Panc1 (cell line): ENCODE measurements at places on chromosomes 1 and 21. TPM values are rescaled to one million over a fixed set of nuclear protein-coding genes. Genes with fewer than 3 reads are reported as not detected.

DIRAS3 gene
- total RNA-seq: not detected

DNA sequence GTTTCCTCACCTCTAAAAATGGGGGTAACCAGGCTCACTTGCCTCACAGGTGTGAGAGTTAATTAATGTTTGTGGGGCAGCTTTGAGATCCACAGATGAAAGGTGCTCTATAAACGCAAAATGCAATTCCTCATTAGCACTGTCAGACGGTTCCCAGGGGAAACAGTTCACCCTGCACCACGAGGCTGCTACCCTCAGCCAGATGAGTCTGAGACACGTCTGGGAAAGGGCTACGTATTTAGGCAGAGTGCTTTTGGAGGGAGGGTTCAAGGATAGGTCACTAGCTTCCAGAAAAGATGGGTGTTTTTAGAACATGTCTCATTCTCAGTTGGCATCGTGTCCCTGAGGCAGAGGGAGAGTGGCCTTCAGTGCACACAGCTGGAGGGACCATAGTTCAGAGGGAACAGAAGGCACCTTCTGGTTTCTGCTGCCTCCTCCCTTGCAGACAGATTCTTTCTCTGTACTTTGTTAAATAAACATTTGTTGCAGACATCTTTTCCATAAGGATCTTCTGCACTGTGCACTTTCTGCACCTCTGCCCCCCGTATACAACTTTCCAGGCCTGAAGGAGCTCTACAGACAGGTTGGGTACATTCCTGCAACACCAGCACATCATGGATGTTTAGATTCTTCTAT lies 139.9 kb downstream of the CLIC6 start:
- H3K27ac ChIP-seq: no peak overlapping the region
- H3K4me3 ChIP-seq: no peak overlapping the region
- DNase-seq: no peak
- no peaks in the 10 kb centered on the region for H3K27me3 ChIP-seq
- no peaks in the 10 kb centered on the region for H3K36me3 ChIP-seq
- H3K4me1 ChIP-seq: peaks cover 7% of the 10 kb centered on the region; the same call in 1 of the 2 replicates

DNA sequence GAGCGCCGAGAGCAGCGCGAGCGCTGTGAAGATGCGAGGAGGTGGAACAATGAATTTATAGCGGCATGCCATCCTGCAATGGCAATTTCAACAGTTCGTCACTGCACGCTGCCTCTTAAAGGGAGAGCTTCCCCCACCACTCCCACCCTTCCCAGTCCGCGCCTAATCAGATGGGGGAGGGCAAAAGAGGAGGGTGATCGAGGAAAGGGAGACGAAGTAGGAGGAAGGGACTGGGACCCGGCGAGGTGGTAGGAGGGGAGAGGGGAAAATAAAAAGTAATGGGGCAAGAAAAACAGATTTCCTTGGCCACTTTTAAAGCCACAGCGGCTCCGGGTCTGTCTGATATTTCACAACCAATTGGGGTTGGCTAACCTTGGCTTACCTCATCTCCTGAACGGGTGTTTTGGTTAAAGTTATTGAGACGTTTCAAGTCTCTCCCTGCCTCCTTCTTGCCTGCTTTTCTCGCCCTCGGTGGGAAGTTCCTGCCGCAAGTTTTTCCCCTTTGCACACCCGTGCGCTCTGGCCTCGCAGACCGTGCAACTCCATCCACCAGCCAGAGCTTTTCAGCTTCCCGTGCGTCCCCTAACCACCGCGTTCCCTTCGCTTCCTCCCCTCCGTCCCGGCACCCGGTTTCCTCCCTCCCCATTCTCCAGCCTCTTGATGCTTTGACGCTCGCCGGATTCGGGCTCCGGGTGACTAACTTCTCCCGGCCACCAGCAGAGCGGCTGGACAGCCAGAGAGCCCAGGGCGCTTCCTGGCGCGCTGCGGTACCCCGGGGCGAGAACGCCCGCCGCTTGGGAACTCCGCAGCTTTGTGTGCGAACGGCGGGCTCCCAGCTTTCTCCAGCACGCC lies at the start of gene ADAMTS5:
Gene ADAMTS5 (minus strand): TSS at position 27 of the 852 bp plus-strand sequence. CDS start 697 bp downstream, outside the sequence.
- no peaks in the 10 kb centered on the region; the same call in 1 of the 2 replicates for H3K27me3 ChIP-seq
- H3K4me3 ChIP-seq: peak within 1 kb of the TSS; percentile 39
- no peak for DNase-seq
- no peaks in the 10 kb centered on the region; the same call in 1 of the 2 replicates for H3K36me3 ChIP-seq
- H3K4me1 ChIP-seq: no peaks in the 10 kb centered on the region

GRCh38 chr1:32989160-32990050 lies 24.8 kb upstream of the RNF19B start:
- no peak overlapping the region for H3K4me3 ChIP-seq
- peak; percentile 79 for DNase-seq

RNU1-1 gene
- total RNA-seq: 1,290 TPM

GRCh38 chr1:16070640-16071355 lies 2.7 kb downstream of the FAM131C start:
- no peak overlapping the region for H3K27ac ChIP-seq
- H3K4me1 ChIP-seq: peaks cover 11% of the 10 kb centered on the region; the same call in 1 of the 2 replicates
- no peaks in the 10 kb centered on the region for H3K36me3 ChIP-seq
